ENCODE measurements at places on chromosomes 4 and X. TPM values are rescaled to one million over a fixed set of nuclear protein-coding genes. Genes with fewer than 3 reads are reported as not detected.

Gene P2RY4
- 0.20 TPM for total RNA-seq

Gene TMPRSS11D
- total RNA-seq, result not detected

Gene LINC00632
- 10.8 TPM for total RNA-seq

DNA sequence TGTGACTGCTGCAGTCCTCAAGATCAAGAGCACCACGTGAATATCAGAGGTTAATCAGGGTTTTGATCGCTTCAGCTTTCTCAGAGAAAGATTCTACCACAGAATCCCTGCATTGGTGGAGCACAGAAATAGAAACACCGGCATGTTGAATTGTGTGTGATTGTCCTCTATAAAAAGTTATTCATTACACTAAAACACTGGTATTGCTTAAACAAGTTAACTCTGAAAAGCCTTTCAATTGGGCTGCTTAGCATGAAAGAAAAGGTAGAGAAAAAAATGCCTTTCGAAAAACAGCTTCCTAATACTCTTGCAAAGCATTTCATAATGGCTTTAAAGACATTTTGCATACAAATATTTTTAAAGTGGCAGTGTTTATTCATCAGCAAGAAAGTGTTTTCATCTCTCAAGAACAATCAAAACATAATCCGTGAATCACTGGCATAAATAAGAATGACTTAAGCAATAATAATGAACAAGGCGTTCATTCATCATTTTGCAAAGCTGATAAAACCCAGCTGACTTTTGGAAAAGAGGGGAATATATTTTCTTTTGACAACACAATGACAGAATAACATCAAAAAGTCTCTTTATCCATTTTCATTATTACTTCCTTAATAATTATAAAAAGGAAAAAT lies 61.1 kb downstream of the HELT start:
- DNase-seq, result no peak

GRCh38 chrX:47285836-47286320 lies 53.1 kb downstream of the USP11 start:
- no peak for DNase-seq

- no peak for DNase-seq
Observed at GRCh38 chr4:74624351-74625151, 169.8 kb downstream of the BTC start.

DNA sequence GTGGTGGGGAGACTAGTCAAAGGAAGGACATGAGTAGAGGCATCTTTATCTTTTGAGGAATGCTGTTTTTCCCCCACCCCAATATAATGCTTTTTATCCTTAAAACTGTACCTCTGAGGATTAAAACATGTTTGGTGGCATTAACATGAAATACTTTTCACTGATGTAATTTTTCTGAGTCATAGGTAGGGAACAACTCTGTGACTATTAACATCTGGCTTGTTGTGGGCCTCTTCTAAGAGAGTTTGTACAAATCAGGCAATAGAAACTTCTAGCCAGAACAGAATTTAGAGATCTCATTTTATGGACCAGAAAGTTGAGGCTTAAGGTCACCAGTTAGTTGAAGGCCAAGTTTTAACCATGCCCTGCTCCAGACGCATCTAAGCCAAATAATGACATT lies 207.6 kb downstream of the SOX3 start:
- DNase-seq, result no peak

DNA sequence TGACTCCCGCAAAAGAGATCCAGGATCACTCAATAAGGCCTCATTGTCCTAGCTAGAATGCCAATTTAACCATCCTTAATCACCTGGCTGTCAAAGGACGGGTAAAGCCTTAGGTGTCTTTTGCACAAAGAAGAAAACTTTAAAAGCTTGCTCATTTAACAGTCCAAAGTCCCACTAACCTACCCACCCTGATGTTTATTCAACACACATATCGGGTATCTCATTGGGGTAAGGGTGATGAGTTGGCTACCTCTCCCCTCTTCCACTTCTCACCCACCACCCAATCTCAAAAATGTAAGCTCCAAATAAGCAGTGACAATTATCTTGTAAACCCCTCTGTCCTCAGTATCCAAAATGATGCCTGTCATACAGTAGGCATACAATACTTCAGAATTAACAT lies 988 bp upstream of the SRD5A3 start:
- no peak for DNase-seq

GRCh38 chrX:66232296-66232695 lies 68.2 kb downstream of the HEPH start:
- no peak for DNase-seq

DNA sequence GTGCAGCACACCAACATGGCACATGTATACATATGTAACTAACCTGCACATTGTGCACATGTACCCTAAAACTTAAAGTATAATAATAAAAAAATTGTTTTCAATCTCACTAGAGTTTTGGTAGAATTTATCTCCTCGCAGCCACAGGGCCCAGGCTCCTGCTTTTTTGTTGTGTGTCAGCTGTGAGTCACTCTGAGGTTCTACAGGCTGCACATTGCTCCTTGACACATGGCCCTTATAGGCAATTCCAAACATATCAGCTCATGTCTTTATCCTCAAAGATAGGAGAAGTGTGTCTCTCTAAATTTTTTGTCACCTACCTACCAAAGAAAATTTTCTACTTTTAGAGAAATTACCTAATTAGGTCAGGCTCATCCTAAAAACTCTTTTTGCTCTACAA lies 252.1 kb upstream of the ADGRL3 start:
- no peak for DNase-seq

GRCh38 chrX:11484290-11484689 lies 181.4 kb downstream of the ARHGAP6 start:
- DNase-seq, result no peak

Data from CD4-positive, alpha-beta T cell (primary cell).